Lung microvascular endothelial cell (primary cell): ENCODE measurements at places on chromosomes 2 and 18.

- no peak for DNase-seq
Measured at GRCh38 chr2:56376699-56377665, 193.2 kb downstream of the CCDC85A start.

DNA sequence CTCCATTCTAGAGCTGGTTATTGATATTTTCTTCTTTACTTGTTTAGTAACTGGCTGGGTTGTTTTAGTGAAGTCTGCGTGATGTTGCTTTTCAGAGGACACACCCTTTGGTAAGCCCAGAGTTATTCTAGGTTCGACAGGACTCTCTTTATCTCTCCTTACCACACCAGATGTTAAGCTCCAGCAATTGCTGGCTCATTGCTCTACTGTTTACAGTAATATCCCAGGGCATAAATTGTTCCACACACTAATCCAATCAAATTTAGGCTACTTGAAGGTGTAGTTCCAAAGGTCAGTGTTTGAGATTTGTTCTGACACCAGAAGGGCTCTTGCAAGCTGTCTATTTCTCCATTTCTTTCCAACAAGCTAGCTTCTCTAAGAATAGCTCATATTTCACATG is 506.6 kb downstream of the NR4A2 start:
- DNase-seq: no peak

DNA sequence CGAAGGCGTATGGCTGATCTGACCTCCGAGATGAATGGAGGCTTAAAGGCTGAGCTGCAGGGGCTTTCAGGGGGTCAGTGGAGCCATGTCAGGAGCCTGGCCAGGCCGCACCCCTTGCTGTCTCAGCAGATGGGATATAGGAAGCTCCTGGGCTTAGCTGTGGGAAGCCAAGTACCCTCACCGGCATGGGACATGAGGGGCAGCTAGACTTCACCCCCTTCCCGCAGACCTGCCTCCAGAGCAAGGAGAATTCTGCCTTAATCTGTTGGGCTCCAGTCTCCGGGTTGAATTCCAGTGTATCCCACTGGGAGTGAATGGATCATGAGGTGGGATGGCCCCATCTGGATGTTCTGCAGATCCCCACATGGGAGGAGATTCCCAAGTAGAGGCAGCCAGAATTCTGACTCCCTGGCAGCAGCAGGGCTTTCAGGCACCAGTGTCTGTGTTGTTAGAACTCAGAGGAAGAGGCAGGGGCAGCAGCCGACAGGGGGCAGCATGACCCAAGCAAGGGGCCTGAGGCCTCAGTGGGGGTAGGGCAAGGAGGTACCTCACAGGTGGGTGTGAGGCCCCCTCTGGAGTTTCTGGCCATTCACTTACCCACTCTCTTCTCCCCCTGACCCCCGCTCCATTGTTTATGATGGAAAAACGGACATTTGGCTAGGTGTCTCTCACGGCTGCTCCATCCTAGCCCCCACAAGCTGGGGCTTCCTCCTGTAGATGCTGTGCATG is 19.1 kb downstream of the CAPG start:
- peak; percentile 44 for DNase-seq

- no peak for DNase-seq
Measured at GRCh38 chr2:5995832-5996231, 303.6 kb downstream of the SOX11 start.

GRCh38 chr2:85846411-85846810 is 42.4 kb downstream of the ST3GAL5 start:
- DNase-seq: no peak

DNA sequence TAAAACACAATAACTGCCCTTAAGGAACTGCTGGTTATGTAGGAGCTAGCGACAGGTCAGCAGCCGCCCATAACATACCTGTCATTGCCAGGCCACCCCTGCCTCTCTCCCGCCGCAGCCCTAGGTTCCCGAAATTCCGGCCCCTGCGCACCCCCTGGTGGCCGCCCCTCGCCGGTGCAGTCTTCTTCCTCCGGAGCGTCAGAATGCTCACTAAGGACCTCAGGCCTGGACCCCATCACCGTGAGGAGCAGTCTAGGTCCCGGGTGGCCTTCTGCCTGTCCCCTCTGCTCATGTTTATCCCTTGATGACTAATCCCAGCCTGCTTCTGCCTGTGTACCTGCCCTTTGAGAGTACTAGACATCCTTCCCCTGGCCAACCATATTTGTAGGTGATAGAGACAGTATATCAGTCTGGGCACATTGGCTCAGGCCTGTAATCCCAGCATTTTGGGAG is 115.7 kb upstream of the SLC1A4 start:
- peak; percentile 71 for DNase-seq

GRCh38 chr2:105782646-105783045 is 37.9 kb downstream of the NCK2 start:
- DNase-seq: no peak

GRCh38 chr2:96875498-96876268 is 5.8 kb upstream of the SEMA4C start:
- no peak for DNase-seq

DNA sequence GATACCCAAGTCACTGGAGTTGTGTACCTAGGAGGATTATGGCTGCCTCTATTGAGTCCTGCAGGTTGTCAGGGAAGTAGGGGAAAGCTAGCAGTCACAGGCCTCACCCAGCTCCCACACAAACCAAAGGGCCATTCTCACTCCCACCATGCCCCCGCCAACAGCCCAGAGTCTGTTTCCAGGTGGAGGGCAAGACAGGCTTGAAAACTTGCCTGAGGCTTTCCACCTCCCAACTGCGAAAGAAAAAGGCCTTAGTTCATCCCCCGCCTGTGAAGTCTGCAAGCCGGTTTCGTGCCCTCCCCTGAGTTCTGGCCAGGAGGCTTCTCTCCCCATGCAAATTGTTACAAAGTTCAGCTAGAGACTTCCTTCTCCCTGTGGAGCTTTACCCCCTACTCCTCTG is 270.3 kb downstream of the TXNL1 start:
- DNase-seq: no peak

GRCh38 chr18:22322243-22322691 is 95.4 kb downstream of the CTAGE1 start:
- no peak for DNase-seq

DNA sequence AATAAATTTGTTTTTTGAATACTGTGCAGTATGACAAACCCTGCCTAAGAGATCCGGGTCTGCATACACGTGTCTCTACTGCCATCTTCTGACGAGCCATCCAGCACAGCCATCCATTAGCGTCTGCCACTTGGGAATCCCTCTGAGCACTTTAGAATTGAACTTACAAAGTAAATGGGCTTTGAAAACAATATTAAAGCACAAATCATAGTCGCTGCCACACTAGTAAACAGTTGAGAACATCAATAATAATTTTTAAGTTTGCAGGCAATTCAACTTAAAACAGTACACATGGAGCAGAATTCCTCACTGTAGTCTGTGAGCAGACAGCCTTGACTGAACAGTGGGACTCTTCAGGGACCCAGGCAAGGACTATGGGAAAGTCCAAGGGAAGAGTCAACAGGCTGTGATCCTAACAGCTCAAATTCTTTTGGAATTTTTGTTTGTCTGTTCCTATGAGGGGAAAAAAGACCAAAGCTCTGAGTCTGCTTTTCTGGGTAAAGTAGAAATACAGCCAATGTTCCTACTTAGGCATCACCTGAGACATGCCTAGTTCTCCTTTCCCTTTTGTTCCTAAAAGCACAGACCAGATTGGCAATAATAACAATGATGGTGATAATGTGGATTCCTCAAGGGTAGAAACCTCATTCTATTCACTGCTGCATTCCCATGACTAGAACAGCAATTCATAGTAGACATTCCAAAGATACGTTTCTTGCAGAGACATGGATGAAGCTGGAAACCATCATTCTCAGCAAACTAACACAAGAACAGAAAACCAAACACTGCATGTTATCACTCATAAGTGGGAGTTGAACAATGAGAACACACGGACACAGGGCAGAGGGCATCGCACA is 92.9 kb downstream of the MREG start:
- DNase-seq: peak; percentile 87

GRCh38 chr18:72762515-72763122 is 105.2 kb downstream of the NETO1 start:
- DNase-seq: peak; percentile 70

DNA sequence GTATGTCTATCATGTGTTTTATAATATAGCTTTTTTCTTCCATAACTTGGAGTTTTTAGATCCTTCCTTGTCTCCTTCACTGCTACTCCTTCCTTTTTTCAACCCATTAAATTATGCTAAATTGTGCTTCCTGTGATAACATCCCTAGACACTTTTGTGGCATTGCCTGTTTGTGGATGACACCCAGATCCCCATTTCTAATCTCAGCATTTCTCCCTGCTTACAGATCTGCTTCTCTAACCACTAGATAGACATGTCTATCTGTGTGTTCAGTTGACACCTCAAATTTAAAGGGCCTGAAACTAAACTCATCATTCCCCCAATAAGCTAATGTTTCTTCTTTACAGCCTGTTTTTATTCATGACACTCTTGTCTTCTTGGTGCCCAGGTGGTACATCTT is 244.8 kb downstream of the BABAM2 start:
- DNase-seq: no peak

DNA sequence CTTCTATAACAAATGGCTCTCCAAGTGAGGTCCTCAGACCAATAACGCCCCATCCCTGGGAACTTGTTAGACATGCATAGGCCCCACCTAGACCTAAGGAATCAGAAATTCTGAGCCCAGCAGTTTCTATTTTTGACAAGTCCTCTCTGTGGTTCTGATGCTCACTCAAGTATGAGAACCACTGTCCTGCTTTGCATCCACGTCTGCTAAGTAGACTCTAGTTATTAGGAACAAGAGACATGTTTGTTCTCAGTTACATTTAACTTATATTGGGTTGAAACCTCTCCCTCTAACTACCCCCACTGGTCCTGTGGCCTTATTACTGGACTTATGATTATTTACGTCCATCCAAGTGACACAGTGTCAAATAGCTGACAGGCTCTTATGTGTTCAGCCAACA is 70.3 kb downstream of the TMEM17 start:
- DNase-seq: no peak

- DNase-seq: no peak
Measured at GRCh38 chr2:221671515-221671914, 99.4 kb upstream of the EPHA4 start.

DNA sequence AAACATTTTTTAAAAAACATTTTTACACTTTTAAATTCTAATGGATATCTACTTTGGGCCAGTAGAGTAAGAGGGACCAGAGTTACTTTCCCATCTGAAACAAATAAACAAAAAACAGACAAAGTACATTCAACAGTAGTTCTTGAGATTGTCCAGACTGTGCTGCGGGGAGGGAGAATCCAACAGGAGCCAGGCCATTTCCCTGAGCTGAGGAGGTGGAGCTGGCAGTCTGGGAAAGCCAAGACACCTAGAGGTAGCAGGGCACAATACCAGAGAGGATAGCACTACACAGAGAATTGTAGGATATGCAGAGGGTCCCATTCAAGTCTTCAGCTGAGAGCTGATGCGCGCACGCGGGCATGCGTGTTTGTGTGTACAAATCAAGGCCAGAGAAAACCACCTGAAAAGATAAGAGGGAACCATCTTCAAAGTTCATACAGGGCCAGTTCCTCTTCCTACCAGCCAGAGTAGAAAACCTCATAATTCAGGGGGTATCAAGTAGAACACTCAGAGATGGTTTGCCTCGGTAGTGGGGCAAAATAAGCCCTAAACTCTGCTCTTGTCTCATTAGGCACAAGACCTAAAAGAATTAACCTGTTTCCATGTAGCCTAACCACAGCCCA is 44.0 kb downstream of the PTRHD1 start:
- DNase-seq: no peak

GRCh38 chr2:96485350-96485749 is 19.8 kb downstream of the NEURL3 start:
- DNase-seq: no peak

DNA sequence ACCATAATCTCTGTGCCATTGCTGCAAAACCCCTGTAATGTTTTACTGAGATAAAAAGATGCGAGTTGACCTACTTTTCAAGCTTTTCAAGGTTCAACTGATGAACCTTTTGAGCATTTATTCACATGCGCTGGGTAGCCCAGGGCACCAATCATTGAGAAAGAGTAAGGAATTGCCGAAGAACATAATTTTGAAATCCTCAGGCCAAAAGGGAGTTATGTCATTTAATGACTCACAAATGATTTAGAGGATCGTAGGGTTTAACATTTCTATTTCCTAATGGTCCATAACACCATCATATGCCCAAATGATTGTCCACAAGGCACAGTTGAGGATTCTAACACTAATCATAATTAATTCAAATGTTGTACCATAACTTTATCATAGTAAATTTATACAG is 20.2 kb upstream of the DLX1 start:
- DNase-seq: no peak

DNA sequence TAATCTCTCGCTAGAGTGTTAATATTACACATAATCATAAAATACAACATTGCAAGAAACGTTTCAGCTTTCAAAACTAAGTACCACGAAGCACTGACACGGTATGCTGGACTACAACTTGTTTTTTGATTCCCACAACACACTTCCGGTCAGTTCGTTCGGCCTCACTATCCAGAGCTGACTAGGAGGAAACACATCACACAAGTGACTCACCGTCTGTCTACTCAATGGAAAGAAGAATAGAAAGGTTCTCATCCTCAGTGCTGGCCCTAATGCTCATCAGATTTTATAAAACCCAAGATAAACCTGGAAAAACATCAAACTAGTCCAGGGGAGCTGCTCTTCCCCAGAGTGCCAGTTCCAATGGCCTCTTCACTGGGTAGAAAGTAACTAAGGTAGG is 42.9 kb downstream of the ZNF385B start:
- DNase-seq: peak; percentile 90

DNA sequence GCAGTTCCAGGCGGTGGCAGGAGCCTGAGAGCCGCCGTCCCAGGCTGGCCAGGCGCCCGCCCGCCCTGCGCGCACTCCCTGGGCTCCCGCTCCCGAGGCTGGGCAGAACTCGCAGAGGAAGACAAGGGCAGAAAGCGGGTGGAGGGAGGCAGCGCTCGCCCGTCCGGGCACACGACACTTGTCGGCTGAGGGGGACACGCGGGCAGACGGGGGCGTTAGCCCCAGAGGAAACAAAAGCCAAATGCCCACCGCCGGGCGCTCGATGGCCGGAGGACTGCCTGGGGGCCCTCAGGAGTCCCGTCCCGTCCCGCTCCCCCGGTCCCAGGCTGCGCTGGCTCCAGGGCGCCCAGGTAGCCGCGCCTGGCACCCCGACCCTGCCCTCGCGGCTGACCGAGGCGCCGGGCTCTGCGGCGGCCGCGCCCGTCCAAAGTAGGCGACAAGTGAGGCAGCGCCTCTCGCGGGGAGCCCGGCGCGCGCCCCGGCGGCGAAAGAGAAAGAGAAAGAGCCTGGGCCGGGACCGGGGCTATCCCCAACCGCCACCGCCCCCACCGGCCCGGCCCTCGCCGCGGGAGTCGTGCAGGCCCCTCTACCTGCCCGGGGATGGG is 491 bp downstream of the L3MBTL4 start:
- DNase-seq: no peak
